Substantia nigra (tissue), 51 donors: ENCODE measurements at places on chromosomes 7 and 10.

GRCh38 chr10:25015828-25016375 is at the start of gene ENKUR:
ENKUR (minus strand) TSS chr10:25016158; CDS start chr10:25015936, 222 bp downstream.
- DNase-seq: peak; percentile 86

GRCh38 chr7:111833466-111833865 is 271.2 kb upstream of the IMMP2L start:
- DNase-seq: no peak

- no peak for DNase-seq
Observed at GRCh38 chr10:75801121-75801520, 369.7 kb downstream of the LRMDA start.

DNA sequence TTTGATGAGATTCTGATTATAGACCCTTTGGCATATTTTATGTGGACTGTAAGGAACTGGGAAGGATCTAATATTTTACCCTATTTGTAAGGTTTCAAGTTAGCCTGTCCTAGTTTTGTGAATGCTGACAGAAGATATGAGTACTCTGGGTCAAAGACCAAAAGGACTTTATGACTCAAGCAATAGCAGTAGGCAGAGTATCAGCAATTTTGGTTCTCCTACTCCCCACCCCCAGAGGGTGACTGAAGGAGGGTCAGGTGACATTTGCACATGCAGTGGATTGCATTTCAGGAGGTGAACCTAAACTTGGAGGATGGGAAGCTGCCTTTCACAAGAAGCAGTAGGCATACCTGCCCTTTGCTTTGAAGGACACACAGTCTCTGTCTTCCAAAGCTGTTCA is 84.0 kb upstream of the KLF6 start:
- DNase-seq: no peak
